ENCODE measurements at places on chromosomes 2 and 18.
A peak's percentile ranks its signal among the peaks of the same experiment; 100 is the strongest.

DNA sequence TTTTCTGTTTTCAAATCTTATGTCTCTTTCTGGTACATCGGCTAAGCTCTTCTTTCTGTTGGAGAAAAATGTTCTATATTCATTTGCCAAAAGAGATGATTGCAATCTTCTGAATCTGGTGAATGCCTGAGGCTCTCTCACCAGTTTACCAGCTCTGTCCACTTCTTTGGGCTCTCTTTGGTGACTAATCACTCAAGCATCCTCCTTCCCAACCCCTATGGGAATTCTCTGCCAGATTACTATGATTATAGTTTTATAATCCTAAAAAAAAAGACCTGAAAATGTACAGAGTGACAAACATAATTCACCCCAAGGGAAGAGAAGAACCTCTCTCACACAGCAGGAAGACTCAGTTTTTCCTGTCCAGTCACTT, 187.3 kb downstream of the CAMKMT start:
- DNase-seq = peak; percentile 28

- no peak for DNase-seq
These were observed 16.5 kb upstream of the MEIS1 start for GRCh38 chr2:66418381-66418780.

GRCh38 chr2:71787476-71788185, 334.3 kb downstream of the DYSF start:
- no peak for DNase-seq

DNA sequence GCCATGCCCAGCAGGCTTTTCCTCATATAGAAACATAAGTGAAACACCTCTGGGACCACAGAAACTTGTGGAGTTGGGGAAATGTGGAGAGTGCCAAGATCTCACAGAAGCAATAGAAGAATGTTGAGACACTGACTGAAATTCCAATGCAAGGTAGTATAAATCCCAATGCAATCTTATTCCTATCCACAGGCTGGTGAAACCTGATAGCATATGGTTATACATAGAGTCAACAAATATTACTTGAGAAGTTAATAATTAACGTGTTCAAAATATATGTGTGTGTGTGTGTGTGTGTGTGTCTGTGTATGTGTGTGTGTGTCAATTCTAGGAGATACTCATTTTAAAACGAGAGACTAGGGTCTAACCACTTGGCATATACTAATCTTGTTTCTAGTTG, 776.8 kb upstream of the ACVR2A start:
- DNase-seq = no peak

DNA sequence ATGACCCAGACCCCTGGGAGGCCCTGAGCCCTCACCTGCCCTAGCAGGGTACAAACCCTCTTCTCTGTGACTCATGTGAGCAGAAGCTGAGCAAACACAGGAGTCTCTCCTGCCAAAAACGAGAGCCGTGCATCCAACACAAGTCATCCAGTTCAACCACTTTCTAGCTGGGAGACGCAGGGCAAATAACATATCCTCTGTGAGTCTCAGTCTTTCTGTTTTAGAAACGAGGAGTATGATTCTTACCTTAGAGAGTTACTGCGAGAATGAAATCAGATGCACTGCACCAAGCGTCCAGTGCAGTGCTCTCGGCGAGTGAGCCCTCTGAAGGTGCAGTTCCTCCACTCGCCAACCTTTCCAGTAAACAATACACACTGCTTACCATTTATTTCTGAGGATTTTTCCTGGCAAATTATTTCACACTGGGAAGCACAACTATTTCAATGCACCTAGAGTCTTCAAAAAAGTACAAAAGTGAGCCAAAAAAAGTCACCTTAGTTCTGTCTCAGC, 331.8 kb upstream of the MYT1L start:
- DNase-seq = no peak

GRCh38 chr2:237500681-237501424, 13.8 kb downstream of the MLPH start:
- DNase-seq = peak; percentile 98

DNA sequence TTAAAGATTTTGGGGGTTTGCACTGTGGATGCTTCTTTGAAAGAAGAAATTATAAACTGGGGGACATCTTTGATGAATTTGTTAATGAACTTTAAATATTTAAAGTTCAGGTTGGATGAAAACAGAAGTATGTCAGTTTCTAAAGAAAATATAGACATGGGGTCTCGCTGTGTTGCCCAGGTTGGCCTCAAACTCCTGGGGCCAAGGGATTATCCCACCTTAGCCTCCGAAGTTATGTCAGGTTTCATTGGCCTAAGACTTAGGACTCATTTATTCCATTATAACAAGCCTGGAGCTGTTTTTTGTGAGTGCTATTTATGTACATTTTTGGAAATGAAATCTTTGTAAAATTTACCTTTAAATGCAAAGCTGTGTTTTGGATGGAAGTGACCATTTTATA, 2.5 kb downstream of the NAB1 start:
- no peak for DNase-seq

- DNase-seq = peak; percentile 64
These were observed 44.7 kb downstream of the GLI2 start for GRCh38 chr2:120780402-120780801.

- no peak for DNase-seq
These were observed 1.6 kb downstream of the PLCL1 start for GRCh38 chr2:197805715-197806633.

GRCh38 chr2:231601356-231602229, 8.9 kb downstream of the TEX44 start:
- DNase-seq = peak; percentile 68

- no peak for DNase-seq
These were observed 160.1 kb downstream of the ALK start for GRCh38 chr2:29761278-29761677.

- peak; percentile 11 for DNase-seq
These were observed at the start of gene DPP10 for GRCh38 chr2:114442510-114442909. Gene DPP10, plus strand, starts transcription at chr2:114442641.

- DNase-seq = no peak
These were observed 10.7 kb downstream of the EIF2AK2 start for GRCh38 chr2:37146062-37146461.

DNA sequence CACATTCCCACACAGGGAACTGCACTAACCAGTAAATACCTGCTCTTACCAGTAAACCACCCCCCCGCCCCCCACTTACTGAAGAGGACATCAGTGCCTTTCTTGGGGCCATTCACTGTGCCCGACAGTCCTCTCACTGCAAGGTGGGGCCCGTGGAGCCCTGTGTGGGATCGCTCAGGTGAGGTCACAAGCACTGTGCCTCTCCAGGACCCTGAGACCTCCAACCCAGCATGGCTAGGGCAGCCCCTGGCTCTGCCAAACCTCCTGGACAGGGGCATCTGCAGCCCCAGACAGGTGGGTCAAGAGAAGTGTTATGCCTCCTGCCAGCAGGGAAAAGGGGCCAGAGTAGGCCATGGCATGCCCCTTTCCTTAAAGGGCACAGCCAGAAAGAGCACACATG, 6.7 kb upstream of the NEURL3 start:
- no peak for DNase-seq

GRCh38 chr2:222943820-222944219, 83.0 kb downstream of the ACSL3 start:
- no peak for DNase-seq

GRCh38 chr18:25235401-25236042, 116.4 kb downstream of the ZNF521 start:
- no peak for DNase-seq

- DNase-seq = peak; percentile 36
These were observed 82.0 kb downstream of the SMAD7 start for GRCh38 chr18:48868468-48869466.

GRCh38 chr2:8456151-8457091, 225.4 kb upstream of the ID2 start:
- no peak for DNase-seq

GRCh38 chr2:124908411-124908810, 883.3 kb downstream of the CNTNAP5 start:
- DNase-seq = no peak

DNA sequence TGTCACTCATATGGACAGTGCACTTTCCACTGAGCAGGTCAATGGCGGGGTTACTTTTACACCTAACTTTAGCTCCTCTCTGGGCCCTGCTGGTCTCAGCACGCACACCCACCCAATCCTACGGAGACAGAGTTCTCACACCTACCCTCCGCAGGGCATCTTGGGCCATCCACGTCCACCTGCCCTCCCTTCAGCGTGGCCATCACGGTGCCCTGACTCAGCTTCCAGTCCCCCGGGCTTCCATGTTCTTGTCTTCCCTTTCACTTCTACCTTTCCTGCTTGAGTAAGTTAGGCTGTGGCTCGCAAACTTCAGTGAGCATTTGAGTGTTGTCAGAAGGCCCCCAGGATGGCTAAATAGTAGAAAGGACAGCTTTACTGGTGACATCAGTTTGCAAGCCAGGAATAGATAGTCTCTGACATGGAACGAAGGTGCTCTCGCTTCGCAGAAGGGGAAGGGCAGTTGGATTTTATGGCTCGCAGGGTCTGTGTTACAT, 232.4 kb downstream of the SEPTIN10 start:
- DNase-seq = no peak

GRCh38 chr2:11533278-11534070, at the start of gene GREB1:
Gene GREB1, plus strand, starts transcription at chr2:11534045. Its CDS starts 22,570 bp downstream, at chr2:11556615.
- DNase-seq = no peak

GRCh38 chr18:47756364-47757016, 174.0 kb downstream of the SMAD2 start:
- peak; percentile 26 for DNase-seq

DNA sequence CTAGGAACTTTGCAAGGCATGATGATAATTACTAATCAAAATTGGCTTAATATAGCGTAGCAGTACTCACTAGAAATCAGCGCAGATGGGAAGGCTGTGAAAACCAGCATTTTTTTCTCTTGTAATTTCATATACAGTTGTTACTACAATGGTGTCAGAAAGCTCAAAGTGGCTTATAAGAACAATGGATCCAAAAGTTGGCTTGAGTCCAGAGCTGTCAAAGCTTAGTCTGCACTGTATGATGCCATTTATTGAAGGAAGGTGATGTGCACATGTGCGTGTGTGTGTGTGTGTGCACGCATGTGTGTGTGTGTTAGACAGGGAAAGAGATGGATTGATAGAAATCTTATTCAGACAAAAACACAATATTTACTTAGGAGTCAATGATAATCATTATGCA, 341.3 kb downstream of the TGIF1 start:
- no peak for DNase-seq

DNA sequence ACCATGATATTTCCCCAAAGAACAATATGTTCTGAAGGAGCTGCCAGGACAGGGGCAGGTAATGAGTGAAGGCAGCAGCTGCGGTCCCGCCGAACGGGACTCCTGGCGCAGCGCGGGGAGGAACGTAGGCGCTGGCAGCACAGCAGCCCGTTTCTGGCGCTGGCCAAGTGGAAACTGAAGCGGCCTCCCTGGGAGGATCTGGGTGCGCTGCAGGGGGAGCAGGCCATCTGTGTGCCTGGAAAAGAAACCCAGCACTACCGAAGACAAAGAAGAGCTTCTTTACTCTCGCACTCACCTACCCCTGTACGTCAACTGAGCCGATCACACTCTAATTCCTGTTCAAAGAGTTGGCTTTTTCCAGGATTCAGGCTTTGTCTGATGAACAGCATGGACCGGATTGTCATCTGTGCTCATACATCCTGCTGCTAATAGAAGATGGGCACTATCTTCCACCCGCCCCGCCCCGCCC, 11.8 kb downstream of the G6PC2 start:
- no peak for DNase-seq

- no peak for DNase-seq
These were observed 91.5 kb downstream of the SETBP1 start for GRCh38 chr18:44771956-44772917.

DNA sequence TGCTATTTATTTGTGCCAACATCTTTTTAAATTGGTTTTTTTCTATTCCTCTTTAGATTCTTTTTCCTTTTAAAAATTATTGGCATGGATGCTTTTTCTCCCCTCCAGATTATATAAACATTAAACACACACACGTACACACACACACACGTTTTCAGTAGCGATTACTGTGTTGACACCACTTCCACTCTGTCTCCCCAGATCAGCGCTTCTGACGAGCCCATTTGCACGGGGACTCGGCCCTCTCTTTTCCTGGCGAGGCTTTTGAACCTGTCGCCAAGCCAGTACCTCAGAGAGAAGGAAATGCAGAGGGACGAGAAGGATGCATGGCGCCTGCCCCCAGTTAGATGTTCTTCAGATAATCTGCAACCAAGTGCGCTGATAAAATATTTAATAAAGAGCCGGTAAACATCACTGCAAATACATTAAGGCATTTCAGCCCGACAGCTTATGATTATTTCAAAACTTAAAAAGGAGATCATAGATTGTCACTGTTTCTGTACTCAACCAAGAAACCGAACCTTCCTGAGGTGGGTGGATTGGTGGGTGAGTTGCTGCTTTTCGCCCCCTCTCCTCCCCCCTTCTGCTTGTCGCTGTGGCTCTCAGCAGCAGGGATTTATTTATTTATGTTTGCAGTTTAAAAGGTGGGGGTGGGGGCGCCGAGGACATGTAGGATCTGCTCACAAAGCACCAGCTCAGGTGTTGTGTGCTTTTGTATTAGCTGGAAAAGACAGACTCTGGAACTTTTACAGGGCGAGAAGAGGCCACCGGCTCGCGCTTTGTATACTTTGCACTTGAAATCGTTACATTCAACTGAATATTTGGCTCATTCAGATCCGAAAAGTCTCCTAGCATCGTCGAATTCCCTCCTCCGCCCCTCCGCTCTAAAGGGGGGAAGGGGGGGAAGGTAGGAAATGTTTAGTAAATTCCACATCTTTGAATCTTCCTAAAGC, 787 bp upstream of the TBR1 start:
- DNase-seq = no peak

DNA sequence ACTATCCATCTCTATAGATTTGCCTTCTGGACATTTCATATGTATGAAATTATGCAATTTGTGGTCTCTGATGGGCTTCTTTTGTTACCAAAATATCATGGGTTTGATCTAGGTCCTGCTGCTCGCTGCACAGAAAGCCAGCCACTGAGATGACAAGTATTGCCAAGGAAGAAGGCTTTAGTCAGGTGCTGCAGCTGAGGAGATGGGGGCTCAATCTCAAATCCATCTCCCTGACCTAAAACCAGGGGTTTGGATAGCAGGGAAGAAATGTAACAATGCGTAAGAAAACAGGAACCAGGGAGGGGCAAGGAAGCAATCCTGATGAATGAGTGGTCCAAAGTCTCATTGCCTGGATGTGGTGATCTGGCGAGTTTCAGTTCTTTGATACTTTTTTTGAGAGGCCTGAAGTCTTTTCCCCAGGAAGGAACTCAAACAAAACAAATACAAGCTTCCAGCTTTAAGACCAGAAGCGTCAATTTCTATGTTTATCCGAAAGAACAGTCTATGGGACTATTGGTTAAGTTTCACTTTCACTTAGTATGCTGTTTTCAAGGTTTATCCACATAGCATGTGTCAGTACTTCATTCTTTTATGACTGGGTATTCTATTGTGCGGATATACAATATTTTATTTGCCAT, 3.4 kb upstream of the CKAP2L start:
- DNase-seq = no peak

GRCh38 chr2:16006537-16007166, 66.3 kb downstream of the MYCN start:
- DNase-seq = no peak

GRCh38 chr18:47846431-47846830, 84.0 kb downstream of the SMAD2 start:
- no peak for DNase-seq

- no peak for DNase-seq
These were observed 173.8 kb upstream of the TMEM200C start for GRCh38 chr18:6069103-6069502.

GRCh38 chr2:235898766-235899165, 269.4 kb downstream of the GBX2 start:
- no peak for DNase-seq
